ENCODE measurements at places on chromosomes 5 and 9.

DNA sequence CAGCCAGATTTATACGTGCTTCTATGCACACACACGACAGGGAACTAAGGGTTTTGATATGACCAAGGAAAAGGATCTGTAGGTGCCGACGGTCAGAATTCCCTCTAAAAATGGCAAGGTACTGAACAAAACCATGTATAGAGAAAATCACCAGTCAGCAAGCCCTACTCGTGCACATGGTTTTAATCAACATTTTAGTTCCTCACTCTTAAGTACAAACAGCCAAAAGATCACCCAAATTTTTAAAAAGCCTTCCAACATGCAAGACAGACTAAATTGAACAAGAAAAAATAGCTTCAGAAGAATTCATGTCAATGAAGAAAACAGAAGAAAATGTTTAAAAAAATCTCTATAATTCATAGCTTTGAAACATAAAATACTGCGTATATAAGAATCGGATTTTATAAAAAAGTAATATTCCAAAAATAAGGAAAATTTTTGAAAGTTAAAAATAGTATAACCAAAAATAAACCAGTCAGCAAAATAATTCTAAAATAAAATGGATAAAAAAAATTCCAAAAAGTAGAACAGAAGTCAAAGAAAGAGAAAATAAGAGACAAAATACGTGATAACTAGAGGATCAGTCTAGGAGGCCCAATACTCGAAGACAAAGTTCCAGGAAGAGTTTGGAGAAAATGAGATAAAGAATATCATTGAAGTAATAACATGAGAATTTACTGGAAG is 43.0 kb upstream of the KCNV2 start:
- no peak for DNase-seq

- DNase-seq, result no peak
Measured at GRCh38 chr9:89522261-89522958, 24.5 kb upstream of the SEMA4D start.

DNA sequence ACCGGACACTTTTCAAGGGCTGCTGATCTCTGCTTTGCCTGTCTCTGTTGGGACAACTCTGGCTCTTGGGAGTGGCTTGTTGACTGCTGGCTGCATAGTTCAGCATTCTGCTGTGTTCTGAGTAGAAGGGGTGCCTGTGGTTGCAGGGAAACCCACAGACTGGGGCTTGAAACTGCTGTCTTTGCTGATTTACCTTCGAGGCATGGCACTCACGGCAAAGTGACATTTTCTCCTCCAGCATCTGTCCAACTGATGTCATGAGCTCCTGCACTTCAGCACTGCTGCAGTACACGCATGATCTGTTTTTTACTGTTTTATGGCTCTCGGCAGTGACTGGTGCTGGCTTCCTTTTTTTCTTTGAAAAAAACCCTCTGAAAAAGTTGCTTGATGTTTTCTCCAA is 69.2 kb downstream of the SPATA31D1 start:
- DNase-seq, result no peak

- DNase-seq, result no peak
Measured at GRCh38 chr5:5409151-5409810, 13.2 kb upstream of the ICE1 start.

DNA sequence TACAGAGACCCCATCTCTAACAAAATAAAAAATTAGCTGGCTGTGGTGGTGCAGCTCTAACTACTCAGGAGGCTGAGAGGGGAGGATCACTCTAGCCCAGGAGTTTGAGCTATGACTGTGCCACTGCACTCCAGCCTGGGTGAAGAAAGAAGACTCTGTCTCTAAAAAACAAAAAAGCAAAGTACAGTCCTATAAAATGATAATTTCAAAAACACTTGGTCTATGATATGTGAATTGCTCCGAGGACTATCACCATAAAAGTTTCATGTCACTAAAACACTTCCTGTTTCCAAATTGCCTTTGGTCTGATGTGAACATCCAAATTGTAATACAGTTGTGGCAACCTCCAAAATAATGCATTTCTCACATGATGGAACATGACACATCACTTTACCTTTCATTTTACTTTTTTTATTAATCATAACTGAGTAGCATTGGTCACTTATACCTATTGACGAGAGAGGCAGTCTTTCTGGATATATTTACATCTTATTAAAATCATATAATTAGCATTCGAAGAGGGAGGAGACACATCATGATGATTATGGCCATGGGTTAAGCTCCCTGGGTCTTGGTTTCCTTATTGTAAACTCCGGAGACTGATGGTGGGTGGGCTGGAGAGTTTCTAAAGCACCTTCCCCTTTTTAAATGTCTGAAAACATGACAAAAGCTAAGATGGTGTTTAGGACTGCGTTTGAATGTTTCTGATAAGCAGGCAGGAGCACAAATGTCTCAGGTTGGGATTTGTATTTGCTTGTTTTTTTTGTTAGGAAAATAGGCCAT is 25.8 kb upstream of the CD180 start:
- no peak for DNase-seq

GRCh38 chr5:148186248-148187003 is 16.4 kb upstream of the SPINK6 start:
- no peak for DNase-seq

DNA sequence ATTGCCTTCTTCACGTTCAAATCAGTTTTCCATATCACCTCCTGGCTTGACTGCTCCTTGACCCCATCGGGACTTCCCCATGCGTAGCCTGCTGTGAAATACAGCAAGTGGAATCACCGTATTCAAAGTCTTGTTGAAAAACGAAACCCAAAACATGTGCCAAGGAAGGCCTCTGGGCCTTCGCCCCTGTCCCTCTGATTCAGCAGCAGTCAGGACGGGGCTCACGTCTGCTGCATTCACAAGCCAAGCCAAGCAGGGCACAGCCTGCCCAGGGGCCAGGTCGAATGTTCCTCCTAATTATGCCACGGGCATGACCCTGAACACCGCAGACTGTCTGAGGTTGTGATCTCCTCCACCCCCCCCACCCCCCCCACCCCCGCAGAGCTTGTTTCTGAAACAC is 960 bp upstream of the CTNND2 start:
- DNase-seq, result no peak

- DNase-seq, result peak; percentile 75
Measured at GRCh38 chr5:32639943-32640342, 54.6 kb downstream of the SUB1 start.

DNA sequence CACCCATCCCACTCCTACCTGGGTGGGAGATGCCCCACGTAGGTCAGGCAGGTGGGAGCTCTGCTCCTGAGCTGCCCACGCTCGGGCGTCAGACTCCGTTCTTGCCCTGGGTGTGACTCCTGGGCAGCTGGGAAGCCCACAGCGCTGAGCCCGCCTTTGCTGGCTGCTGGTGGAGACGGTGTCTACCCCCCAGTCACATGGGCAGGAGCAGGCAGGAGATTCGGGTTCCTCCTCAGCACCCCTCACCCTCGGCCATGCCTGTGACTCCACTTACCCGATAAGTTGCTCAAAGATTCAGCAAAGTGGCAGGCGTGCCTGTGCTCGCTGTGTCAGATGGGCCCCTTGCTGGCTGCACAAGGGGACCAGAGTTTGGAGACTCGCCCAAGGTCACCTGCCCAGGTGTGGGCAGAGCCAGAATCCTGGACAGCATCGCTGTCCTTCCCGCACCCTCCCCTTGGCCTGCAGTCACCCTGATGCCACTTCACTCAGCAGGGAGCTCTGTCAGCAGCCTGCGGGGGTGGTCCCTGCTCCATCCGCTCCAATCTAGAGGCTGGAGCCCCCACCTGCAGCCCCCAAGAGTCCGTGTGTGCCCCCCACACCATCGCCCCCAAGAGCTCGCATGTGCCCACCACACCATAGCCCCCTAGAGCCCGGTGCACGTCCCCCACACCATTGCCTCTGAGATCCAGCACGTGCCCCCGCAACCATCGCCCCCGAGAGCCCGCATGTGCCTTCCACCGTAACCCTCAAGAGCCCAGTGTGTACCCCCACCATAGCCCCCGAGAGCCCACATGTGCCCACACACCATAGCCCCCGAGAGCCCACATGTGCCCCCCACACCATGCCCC is 4.2 kb downstream of the LCN1 start:
- DNase-seq, result no peak

GRCh38 chr5:149853331-149853648 is 91.3 kb downstream of the PDE6A start:
- no peak for DNase-seq

GRCh38 chr9:123778232-123778902 is 151.6 kb downstream of the DENND1A start:
- no peak for DNase-seq

GRCh38 chr9:16921855-16922254 is 51.4 kb upstream of the BNC2 start:
- DNase-seq, result peak; percentile 77

- DNase-seq, result no peak
Measured at GRCh38 chr5:143887903-143888665, 76.1 kb downstream of the HMHB1 start.

DNA sequence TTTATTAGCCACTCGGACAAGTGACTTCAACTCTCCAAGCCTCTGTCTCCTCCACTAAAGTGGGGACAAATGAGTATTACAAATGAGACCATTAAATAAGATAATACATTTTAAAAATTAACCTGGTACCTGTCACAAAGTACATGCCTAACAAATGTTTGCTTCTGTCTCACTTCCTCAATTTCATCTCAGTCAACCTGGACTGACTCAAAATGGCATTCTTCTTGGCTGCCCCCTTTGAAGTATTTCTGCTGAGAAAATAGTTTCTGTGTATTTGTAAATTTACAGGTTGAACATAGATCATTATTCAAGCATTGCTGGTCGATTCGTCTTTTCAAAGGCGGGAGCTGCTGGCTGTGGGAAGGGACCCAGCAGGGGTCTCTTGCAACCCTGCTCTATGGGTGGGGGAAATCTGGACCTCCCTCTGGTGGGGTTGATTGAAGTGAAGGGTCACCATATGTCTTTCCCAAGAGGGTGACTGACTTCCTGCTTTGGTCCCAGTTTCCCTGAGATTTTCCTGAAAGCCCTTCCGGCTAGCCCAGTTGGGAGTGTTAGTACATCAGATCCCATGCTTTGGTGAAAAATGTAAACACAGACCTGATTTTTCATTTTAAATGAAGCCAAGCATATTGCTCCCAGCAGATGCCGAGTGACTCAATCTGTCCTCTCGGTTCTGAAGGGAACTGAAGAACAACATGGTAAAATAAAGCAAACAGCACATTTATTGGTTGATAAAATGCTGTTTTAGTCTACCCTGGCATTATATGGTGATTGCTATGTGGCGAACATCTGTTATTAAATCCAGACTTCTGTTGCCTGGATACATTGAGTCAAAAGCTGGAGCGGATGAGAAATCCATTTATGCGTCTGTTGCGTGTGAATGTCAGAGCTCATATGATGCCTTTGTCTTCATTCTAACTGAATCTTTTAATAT is 73.0 kb downstream of the KCNIP1 start:
- no peak for DNase-seq

DNA sequence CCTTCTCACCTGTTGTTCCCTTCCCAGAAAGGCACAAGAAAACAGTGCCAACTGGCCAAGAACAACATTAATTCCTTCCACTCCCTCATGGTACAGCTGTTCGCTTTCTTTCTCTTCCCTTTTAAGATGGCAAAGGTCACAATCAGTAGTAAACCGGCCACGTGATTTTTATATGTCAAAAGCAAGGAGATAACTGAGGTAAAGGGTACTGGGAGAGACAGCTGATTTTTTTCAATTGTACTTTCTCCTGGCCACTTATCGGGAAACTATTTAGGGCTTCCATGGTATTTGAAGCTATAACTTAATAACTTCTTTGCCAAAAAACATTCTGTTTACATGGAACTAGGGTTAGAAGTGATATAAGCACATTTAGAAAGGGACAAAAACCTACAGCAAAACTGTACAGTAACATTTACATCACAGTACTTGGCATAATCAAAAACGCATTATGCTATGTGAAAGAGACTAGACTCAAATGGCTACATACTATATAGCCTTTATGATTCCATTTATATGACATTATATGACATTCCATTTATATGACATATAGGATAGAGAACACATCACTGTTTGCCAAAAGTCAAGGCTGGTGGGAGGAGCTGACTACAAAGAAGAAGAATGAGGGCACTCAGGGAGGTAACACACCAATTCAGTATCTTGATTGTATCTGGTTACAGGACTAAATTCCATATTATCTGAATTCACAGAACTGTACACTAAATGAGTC is 24.8 kb downstream of the PLPP1 start:
- no peak for DNase-seq

DNA sequence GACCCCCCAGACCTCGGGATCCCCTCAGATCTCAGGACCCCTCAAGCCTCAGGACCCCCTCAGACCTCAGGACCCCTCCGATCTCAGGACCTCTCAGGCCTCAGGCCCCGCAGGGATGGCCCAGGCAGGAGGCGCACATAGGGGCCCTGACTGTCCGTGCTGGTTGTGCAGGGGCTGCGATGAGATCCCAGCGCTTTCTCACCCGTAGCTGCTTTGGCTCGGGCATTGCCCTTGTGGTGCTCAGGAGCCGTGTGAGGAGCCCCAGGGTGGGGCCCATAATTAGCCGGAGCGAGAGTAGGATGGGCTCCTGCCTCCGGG is 680 bp upstream of the LPCAT1 start:
- no peak for DNase-seq

DNA sequence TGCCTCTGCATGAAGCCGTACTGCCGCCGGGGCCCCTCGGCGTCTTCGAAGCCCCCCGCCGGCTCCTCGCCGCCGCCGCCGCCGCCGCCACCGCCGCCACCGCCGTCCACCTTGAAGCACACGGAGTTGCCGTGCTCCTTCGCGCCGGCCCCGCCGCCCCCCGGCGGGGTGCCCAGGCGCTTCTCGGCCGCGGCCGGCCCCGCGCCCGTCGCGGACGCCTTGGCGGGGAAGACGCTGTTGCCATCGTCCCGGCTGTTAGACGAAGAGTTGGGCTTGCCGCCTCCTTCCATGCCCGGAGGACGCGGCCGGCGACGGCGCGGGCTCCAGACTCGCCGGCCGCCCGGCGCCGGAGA is 400 bp downstream of the HCN1 start:
- DNase-seq, result no peak

- DNase-seq, result peak; percentile 11
Measured at GRCh38 chr5:180121826-180122413, 50.4 kb upstream of the RNF130 start.

GRCh38 chr5:167049043-167049663 is 1242.3 kb upstream of the WWC1 start:
- no peak for DNase-seq

GRCh38 chr5:157747766-157748700 is 4.5 kb downstream of the LSM11 start:
- no peak for DNase-seq

GRCh38 chr5:72633041-72633445 is 125.8 kb upstream of the ZNF366 start:
- no peak for DNase-seq

GRCh38 chr5:149938279-149938678 is 6.3 kb downstream of the PDE6A start:
- peak; percentile 85 for DNase-seq

DNA sequence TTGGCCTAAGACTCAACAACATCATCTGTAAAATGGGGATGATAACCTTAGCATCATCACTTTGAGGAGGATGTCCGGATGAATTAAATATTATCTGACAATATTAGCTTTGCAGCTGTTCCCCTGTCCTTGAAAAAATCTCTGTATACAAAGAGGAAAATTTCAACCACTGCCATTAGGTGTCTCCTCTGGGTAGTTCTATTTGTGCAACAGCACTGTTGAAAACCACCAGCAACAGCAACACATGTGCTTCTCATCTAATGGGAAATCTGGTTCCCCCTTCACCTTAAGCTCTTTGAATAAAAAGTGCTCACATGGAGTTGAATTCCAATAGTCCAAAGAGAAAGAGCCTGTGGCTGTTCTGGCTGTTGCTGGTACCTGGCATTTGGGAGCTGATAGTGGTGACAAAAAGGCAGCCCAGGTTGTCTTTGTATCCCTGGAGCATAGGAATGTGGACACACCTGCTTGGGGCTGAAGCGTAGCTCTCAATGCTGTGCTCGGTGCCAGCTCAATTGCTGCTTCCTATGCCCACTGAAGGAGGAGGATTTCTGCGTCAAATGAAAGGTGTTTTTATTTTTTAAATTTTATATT is 322.1 kb upstream of the MSX2 start:
- no peak for DNase-seq

Data from PC-9 (cell line).